ENCODE measurements at places on chromosomes 16 and 17.
A peak's percentile ranks its signal among the peaks of the same experiment; 100 is the strongest.

GRCh38 chr17:78343543-78344201, 16.2 kb downstream of the SOCS3 start:
- peak; percentile 82 for DNase-seq

DNA sequence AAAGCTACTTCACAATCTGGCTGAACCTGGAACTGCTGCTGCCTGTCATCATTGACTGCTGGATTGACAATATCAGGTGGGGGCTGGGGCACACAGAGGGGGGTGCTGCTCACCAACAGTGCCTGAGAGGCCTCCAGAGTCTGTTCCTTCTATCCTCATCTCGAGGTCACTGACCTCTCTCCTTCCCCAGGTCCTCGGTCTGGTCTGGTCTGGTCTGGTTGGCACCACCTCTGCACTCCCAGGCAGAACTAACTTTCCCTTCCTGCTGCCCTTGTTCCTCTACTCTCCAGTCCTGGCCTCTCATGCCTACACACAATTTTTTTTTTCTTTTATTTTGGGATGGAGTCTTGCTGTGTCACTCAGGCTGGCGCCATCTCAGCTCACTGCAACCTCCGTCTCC, 4.2 kb downstream of the PLA2G15 start:
- DNase-seq = no peak

GRCh38 chr17:18064053-18064452, 23.7 kb upstream of the DRG2 start:
- DNase-seq = no peak

GRCh38 chr17:65559804-65560627, 1.4 kb downstream of the AXIN2 start:
- DNase-seq = peak; percentile 74

GRCh38 chr16:66364117-66364958, 2.2 kb upstream of the CDH5 start:
- DNase-seq = no peak

GRCh38 chr17:36598951-36599401, 2.4 kb upstream of the MRM1 start:
- no peak for DNase-seq

DNA sequence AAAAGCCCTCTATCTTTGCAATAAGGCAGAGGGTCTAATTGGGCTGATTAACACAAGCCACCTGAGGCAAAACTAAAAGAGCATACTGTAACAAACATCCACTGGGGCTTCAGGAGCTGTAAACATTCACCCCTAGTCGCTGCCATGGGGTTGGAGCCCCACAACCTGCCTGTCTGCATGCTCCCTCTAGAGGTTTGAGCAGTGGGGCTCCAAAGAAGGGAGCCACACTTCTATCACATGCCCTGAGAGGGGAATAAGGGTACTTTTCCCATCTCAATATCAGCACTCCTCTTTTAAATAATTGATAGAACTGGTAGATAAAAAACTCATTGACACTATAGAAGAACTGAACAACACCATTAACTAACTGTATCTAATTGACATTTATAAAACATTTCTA, 130.1 kb upstream of the COX10 start:
- no peak for DNase-seq

GRCh38 chr17:39607851-39608130, at the start of gene NEUROD2:
NEUROD2 (minus strand) TSS chr17:39607920; CDS start chr17:39606599, 1,321 bp downstream.
- no peak for DNase-seq

- no peak for DNase-seq
Observed at GRCh38 chr17:16199093-16199492, 16.2 kb downstream of the NCOR1 start.

DNA sequence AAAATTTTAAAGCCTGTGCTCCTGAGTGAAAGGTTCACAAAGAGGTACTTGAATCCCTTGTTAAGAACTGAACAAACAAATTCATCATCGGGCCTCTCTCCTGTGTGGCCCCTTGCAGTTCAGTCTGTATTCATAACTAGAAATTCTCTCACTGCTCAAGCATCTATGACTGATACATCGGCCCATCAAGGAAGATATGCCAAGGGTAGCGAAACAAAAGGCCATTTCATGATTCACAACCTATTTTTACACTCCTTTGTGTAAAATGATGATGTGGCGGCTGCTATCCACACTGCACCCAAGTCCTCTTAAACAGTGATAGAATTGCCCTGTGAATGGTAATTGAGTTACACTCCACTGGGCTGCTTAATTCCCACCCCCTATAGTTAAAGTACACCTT, 204.6 kb downstream of the STX8 start:
- DNase-seq = no peak

DNA sequence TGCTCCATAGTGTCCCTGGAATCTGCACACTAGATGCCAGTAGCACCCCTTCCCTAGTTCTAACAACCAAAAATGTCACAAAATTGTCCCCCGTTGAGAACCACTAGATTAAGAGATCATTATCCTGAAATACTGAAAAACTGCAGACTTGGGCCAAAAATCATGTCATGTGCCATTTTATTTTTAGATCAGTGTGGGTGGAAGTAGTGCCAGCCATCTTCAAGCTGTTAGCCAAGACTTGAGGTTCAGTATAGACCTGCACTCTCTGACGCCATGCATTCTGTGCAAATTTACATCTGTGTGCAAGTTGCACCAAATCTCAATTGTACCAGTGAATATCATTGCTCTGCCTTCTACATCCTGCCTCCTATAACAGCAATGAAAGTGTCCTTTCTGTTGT, 31.5 kb upstream of the NOL11 start:
- DNase-seq = no peak

GRCh38 chr17:47199627-47200324, 9.4 kb upstream of the MYL4 start:
- DNase-seq = no peak

DNA sequence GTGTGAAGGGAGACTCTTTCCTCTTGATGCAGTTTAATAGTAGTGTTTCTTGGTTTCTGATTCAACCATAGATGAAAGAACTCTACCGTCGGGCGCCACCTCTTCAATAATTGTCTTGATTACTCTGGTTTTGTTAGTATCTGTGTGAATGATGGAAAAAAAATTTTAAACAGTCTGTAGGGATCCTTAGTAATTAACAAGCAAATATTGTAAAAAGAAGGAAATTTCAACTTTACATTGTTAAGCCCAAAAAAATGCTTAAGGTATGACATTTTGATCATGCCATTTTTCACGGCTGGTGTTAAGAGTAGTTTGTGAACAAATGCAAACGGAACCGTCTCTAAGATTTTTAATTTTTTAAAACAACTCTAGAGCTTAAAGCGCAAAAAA, 4.1 kb downstream of the KRT10 start:
- DNase-seq = no peak

- no peak for DNase-seq
Observed at GRCh38 chr16:14539156-14539555, 90.9 kb downstream of the PARN start.
